Myocyte (in vitro differentiated cells): ENCODE measurements at places on chromosomes 4 and X. TPM values are rescaled to one million over a fixed set of nuclear protein-coding genes. Genes with fewer than 3 reads are reported as not detected.

Gene USP26
- not detected in 2 replicates for total RNA-seq

Gene BGN
- total RNA-seq, result 0.94 and 1.1 TPM in 2 replicates

Gene FTHL17
- not detected in 2 replicates for total RNA-seq

Gene TEX13B
- not detected in 2 replicates for total RNA-seq

Gene LRCH2
- not detected in 2 replicates for total RNA-seq
